ENCODE measurements at places on chromosomes 5 and 9. TPM values are rescaled to one million over a fixed set of nuclear protein-coding genes. Genes with fewer than 3 reads are reported as not detected.

The SVEP1 gene
- polyA plus RNA-seq: 0.09 TPM

The TMEM215 gene
- not detected for polyA plus RNA-seq

The NME5 gene
- polyA plus RNA-seq: 0.05 TPM

The FSTL4 gene
- 4.2 TPM for polyA plus RNA-seq

The HTR1A gene
- polyA plus RNA-seq: not detected

The HK3 gene
- polyA plus RNA-seq: not detected

The CDC25C gene
- 4.7 TPM for polyA plus RNA-seq

The PCA3 gene
- not detected for polyA plus RNA-seq

The SIT1 gene
- not detected for polyA plus RNA-seq

The VAV2 gene
- polyA plus RNA-seq: 16.4 TPM
